ENCODE measurements at places on chromosomes 4 and X.

DNA sequence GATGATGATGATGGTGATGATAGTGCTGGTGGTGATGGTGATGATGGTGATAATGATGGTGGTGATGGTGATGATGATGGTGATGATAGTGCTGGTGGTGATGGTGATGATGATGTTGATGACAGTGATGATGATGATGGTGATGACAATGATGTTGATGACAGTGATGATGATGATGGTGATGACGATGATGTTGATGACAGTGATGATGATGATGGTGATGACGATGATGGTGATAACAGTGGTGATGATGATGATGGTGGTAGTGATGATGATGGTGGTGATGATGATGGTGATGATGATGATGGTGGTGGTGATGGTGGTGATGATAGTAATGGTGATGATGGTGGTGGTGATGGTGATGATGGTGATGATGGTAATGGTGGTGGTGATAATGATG, 80.1 kb upstream of the MXRA5 start:
- DNase-seq = no peak

DNA sequence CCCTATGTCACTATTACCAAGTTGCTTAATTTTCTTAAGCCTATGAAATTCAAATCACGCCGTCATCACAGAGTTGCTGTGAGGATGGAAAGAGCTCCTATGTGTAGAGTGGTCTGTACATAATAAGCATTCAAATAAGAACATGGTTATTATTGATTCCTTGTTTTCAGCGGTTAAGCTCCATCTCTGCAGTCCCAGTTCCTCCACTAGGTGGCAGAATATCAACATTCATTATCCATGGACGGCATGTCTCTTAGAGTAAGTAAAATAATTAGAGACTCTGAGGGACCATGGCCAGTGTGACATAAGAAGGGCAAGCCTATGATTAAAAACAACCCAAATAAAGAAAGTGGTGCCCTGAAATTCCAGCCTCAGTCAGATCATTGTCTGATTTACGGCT, 132.5 kb upstream of the NHS start:
- peak; percentile 65 for DNase-seq

DNA sequence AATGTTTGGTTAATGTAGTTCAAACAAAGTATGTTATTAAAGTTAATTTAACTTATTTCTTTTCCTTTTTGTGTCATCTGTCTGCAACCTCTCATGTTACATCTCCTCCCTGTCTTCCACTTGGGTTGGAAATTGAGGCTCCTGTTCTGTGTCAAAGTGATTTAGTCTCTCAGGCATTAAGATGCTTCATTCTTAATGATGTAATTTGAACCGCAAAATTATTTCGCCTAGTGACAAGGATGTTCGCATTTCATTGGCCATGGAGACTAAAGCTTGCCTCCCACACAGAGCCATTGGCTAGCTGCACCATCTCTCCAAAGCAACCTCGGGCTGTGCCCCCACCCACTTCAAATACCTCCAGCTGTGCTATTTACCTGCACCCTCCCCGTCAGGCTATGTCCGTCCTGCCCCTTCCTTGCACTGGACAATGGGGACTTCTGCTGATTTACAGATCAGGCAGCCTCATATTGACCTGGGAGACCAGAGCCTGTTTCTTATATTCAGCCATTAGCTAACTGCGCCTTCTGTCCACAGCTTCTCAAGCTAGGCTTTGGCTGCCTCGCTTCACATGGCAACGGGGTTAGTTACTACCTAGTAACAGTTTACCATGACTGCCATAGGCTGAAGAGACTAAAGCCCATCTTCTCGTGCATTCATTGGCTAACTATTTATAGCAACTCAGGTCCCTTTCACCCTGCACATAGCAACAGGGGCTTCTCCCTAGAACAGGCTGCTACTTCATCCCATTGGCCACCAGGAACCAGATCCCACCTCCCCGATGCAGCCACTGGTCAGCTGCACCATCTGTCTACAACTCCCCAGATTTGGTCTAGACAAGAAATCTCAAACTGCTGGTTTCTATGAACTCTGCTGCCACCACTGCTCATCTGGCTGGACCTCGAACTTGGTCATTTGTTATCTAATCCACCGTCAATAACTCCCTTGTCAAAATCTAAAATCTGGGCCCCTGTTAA, 8.6 kb upstream of the ZNF157 start:
- DNase-seq = peak; percentile 82

GRCh38 chr4:139142087-139142486, 34.9 kb downstream of the ELF2 start:
- DNase-seq = no peak

GRCh38 chr4:22500128-22500611, 15.7 kb downstream of the ADGRA3 start:
- no peak for DNase-seq

DNA sequence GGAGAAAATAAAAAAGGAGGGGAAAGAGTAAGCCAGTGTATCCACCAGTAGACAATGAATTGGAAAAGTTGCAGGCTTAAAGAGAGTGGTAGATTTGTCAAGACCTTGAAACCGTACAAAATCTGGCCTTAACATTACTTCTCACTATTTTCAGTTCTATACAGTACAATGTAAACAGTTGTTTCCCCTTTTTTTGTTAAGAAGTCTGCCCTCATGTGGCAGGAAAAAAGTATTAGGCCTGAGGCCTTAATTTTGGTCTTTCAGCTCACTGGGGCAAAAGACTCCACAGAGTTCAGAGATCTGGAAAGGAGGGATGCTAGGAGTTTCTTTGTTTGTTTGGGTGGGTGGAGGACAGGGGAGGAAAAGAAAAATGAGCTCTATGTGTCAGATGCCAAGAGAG, 92.8 kb upstream of the CCDC160 start:
- no peak for DNase-seq

GRCh38 chrX:132961511-132961910, 3.1 kb upstream of the HS6ST2 start:
- no peak for DNase-seq

GRCh38 chrX:110086916-110087484, 84.1 kb downstream of the TMEM164 start:
- no peak for DNase-seq

GRCh38 chr4:138677748-138678147, 337.8 kb upstream of the NOCT start:
- no peak for DNase-seq

DNA sequence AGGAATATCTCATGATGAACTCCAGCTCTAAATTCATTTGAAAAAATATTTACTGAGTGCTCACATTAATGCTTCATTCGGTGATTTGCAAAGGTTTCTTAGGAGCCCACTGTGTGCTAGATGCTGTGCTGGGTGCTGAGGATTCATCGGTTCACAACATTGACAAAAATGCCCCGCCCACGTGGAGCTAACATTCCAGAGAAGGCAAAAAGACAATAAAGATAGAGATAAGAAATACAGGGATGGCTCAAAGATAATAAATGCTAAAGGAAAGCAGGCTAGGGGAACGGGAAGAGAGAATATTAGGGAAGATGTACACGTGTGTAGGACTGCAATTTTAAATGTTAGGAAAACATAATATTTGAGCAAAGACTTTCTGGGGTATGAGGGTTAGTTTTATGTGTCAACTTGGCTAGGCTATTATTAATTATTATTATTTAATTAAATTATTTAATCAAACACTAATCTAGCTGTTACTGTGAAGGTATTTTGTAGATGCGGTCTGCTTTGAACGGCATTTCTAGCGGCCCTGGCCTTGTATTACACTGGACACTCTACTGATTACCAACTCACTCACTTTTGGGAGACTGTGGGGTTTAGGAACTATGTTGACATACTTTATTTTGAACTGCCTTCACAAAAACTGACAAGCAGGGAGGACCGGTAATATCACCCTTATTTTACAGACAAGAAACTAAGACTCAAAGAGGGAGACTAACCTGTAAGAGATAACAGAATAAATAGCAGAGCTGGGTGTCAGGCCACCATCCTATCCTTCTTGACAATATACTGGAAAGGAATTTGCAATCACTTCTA, 61.9 kb upstream of the IRF2 start:
- DNase-seq = peak; percentile 34

DNA sequence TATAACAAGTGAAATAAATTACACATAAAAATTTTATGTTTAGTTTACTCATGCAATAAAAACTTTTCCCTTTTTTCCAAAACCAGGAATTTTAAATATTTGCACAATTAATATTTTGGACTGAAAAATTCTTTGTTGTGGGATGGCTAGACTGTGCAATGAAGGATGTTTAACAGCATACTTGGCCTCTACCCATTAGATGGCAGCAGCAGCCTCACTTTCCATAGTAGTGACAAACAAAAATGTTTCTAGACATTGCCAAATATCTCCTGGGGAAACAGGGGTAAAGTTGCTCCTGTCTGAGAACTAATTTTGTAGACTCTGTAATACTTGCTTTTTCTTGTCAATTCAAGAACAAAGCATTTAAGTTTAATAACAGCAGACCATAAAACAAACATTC, 49.8 kb downstream of the SCLT1 start:
- DNase-seq = no peak

DNA sequence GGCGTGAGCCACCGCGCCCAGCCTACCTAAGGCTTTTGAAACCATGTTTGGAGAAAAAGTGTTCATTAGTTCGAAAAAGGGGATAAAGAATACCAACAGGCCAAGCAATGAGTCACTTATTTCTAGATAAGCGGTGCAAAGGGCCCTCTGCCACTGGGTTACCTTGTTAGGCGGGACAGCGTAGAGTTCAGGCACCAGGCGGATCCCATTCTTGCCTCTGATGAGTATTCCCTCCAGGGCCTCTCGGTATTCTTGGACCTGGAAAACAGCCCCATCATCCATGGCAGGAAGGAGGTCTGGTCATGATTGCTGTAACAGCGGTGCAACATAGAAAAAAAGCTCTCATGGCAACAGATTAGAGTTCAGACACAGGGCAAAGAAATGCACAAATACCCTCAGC, 48.0 kb downstream of the PHKA2 start:
- DNase-seq = no peak

DNA sequence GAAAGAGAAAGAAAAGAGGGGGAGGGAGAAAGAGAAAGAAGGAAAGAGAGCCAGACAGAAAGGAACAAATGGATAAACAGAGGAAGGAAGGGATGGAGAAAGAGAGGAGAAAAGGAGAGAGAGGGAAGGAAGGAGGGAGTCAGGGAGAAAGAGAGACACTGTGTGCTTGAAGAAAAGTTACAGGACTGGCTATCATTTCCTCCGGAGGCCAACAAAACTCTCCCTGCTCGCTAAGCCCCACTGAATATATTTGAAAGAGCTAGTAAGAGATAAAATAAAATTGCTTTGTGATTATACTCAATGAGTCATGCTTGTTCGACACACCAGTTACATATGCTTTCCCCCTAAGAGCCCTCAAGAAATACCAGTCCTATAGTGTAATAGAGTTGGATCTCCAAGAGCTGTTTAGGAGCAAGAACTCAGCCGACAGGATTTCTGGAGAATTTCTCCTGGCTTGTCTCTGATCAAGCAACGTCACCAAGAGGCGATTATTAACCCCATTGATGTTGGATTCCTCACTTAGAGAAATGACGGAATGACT, 102.2 kb downstream of the MXRA5 start:
- DNase-seq = no peak

GRCh38 chrX:46838974-46839480, 2.2 kb downstream of the RP2 start:
- DNase-seq = no peak

- DNase-seq = no peak
These were observed 53.3 kb downstream of the DHRSX start for GRCh38 chrX:2447484-2447883.

DNA sequence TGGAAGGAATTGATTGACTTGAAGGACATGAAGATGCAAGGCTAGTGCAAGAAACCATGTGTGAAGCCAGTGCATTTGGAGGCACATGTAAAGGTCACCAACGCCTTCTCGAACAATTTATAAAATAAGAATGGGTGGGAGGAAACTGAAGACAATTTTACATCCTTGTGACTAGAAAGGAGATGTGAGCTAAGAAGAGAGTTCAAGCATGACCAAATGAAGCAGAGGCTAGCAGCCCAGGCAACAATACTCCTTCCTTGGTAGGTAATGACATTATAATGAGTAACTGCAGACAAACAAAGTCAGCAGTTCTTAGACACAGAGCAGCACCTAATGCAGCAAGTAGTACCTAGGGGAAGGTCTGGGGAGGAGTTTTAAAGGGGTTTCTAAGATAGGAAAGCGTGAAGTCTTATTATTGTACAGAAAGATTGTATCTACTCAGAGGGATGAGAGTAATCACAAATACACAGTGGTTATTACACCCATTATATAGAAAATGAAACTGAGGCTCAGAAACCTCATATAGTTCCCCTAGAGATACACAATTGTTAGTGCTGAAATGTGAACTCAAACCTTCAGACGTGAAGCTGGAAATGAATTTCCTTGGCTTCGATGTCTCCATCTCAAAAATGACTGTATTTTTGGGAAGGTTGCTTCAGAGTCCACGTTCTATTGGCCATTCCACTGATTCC, 56.1 kb downstream of the ATXN3L start:
- DNase-seq = no peak

DNA sequence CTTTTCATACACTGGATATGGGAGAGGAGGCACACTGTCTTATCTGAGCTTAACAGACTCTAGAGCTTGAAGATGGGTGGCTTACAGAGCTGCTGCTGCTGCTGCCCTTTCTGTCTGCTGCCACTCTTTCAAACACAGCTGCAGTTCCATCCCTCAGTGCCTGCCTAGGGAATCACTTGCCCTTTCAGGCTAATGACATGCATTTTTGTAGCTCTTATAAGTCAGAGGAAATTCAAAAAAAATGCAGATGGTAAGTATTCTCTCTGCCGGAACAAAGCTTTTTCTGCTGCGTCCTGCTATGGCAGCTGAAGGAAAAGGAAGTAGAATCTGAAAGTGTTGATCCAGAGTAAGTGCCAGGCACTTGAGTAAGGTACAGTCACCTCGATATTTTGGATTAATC, 460.4 kb upstream of the DIAPH2 start:
- DNase-seq = no peak

- no peak for DNase-seq
These were observed 286.6 kb downstream of the SLC7A11 start for GRCh38 chr4:137955595-137955994.

- DNase-seq = no peak
These were observed 2375.1 kb upstream of the AGA start for GRCh38 chr4:179817317-179817716.

DNA sequence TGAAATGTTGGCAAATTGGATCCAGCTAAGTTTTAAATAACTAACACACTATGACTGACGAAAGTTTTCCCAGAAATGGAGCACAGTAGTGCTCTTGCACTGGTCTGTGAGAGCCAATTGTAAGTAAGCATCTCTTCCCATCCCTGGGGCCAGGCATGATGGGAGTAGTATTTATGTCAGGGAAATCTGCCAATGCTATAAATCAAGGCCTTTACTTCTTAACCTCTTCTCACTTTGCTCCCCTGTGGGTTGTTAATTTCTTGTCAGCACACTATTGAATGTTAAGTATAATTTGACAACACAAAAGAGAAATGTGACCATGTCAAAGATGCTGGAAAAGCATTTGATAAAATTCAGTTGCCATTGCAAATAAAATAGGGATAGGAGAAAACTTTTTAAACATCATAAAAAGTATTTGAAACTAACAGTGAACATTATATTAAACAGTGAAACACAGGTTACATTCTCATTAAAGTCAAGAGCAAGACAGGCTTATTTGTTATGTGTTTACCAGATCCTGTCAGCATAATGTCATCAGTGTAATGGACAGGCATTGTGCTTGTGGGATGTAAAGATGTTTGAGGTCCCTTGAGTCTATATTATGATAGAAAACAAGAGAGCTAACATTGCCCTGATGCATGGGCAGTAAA, 5.0 kb downstream of the F8A1 start:
- no peak for DNase-seq

GRCh38 chr4:109821185-109821584, 5.6 kb downstream of the GAR1 start:
- DNase-seq = no peak
